ENCODE measurements at places on chromosomes 2 and 18.

DNA sequence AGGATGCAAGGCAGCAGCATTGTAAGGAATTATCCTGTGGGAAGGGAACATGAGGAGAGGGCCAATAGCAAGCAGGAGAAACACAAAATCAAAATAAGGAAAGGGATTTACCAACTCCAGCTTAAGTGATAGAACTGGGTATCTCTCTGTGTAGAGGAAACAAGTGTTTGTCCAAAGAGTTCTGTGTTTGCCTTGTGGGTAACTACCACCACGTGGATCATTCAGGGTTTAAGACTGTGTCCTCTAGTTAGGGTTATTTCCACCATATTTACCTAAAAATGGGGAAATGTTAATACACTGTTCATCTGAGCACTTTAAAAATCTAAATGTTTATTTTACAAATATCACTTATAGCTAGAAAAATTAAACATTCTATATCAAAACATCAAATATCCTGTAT, 283.3 kb downstream of the EIPR1 start:
- DNase-seq = no peak

GRCh38 chr2:71503837-71504236, 50.5 kb downstream of the DYSF start:
- no peak for DNase-seq

- DNase-seq = no peak
Measured at GRCh38 chr2:47031909-47032668, 116.5 kb upstream of the MCFD2 start.

- no peak for DNase-seq
Measured at GRCh38 chr18:55018602-55019001, 59.3 kb upstream of the CCDC68 start.

- no peak for DNase-seq
Measured at GRCh38 chr2:79131687-79132086, 11.4 kb downstream of the REG1A start.

- DNase-seq = no peak
Measured at GRCh38 chr2:131801210-131801744, 273.6 kb downstream of the CCDC74A start.

GRCh38 chr18:7740821-7741220, 173.7 kb downstream of the PTPRM start:
- no peak for DNase-seq

GRCh38 chr2:209821806-209822205, 50.2 kb downstream of the UNC80 start:
- DNase-seq = no peak

DNA sequence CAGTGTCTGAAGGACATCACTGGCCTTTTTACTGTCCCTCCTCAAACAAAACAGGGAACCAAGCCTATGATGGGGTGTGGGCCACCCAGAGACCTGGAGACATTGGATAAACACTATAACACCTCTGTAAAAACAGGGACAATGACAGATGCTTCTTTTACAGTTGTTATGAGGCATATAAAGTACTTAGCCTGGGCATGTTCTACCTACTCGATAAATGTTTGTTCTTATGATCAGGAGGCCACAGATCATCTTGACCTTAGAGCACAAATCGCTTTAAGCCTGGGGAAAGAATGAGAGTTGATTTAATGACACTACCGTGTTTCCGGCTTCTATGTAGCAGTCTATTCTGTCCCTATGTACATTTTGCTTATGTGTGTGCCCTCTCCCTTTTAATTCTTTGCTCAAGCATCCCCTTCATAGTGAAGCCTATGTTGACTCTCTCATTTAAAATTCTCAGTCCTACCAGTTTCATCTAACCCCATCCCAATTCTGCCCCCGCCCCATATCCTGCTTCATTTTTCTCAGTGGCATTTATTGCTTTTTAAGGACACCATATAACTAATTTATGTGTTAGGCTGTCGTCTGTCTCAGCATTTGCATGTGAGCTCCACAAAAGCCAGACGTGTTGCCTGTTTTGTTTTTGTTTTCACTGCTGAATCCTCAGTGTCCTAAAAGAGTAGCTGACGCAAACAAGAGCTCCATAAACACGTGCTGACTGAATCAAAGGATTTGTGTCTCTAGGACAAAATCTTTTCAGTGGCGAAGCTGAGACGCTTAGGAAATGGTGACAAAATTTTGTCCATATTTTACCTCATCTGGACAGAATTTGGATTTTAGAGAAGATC, 182.3 kb upstream of the ST6GAL2 start:
- no peak for DNase-seq

DNA sequence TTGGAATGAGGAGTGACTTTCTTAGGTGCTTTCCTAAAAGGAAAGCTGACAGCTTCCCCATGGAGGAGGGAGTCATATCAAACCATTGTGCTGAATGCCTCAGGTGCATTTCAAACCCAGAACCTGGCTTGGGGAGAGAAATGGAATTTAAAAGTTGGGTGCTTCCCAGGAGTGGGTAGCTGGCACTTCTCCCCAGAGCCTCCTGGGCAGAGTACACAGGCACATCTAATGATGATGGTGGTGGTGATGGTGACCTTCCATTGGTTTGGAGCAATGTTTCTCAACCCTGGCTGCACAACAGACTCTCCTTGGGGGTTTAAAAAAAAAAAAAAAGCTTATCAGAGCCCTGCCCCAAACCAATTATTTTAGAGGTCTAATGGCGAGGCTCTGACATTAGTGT, 8.3 kb downstream of the FOSL2 start:
- no peak for DNase-seq

- DNase-seq = no peak
Measured at GRCh38 chr2:237488901-237489860, 2.1 kb downstream of the MLPH start.

GRCh38 chr2:144686518-144687215, 166.7 kb upstream of the ZEB2 start:
- no peak for DNase-seq

DNA sequence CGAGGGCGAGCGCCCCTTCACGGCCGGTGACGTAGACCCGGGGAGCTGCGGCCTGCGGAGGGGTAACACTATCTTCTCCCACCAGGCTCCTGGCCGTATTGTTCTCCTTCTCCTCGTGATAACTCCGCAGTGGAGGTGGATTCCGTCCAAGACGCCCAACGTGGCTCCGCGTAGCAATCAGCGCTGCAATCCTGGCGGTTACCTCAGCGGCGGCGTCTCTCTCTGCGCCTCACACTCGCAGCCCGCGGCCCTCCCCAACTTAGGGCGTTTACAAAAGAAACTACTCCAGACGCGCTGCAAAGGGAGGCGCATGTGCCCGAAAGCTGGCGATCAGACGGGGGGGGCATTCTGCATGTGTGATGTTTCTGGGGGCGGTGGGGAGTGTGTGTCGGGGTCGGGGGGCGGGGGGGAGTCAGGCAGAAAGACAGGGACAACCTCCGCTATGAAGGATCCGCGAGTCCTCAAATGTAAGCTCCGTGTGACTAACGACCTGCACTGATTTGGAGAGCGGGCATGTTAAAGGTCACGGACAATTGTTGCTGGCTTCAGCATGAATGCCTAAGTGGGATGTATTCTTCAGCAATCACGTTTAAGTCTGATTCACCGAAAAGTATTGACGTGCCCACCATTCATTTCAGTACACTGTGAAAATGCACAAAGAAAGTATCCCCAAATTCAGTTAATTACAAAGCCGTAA, 1.3 kb upstream of the ZNF516 start:
- DNase-seq = no peak

DNA sequence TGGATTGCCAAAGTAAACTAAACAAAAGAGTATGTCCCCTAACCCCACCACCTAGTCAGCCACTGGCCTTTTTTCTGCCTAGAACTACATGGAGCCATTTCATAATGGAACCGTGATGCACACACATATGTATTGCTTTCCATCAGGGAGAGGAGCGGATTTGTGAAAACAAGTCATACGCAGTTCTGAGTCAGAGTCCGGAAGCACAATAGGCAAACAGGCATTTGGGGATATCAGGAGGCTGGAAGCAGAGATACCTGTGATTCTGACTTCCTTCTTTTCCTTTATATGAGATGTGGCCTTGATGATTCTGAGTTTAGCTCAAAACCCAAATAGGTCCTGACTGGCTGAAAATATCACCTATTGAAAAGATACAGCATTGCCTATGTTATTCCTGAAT, 93.5 kb downstream of the TMEM163 start:
- DNase-seq = no peak

GRCh38 chr18:6401687-6402086, 13.0 kb downstream of the L3MBTL4 start:
- DNase-seq = no peak

DNA sequence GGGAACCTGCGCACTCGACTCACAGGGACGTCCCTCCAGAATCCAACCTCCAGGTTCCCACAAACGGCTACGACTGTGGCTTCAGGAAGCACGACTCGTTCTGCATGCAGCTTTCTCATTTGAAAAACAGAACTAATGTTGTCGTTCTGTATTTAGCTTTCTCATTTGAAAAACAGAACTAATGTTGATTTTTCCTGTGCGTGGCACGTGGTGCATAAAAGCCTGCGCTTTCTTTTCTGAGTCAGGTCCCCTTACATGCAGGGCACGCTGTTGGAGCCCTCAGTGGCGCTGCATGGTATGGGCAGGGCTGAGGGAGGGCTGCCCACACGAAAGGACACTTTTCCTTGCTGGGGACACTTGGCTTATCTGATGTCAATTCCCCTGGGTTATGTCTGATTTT, 124.3 kb downstream of the TMEM18 start:
- no peak for DNase-seq

DNA sequence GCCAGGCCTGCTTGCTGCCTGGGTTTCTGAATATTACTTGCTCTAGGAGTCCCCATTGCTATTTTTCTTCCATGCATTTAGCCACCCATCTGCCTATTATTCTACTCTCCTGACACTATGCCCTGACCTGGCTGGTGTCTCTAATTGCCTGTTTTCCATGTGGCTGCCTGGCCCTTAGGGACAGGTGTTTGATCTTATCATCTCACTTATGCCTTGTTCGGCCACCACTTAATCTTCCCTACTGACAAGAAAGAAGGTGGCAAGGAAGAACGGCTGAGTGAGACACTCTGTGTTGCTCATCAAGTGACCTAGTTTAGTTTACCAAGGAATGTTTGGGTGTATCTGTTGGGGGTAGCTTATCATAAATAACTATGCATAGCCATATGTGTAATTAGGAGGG, 50.4 kb upstream of the RAPH1 start:
- no peak for DNase-seq

GRCh38 chr2:236857246-236857645, 228.4 kb upstream of the COPS8 start:
- DNase-seq = no peak

- no peak for DNase-seq
Measured at GRCh38 chr2:65549257-65549627, 116.8 kb upstream of the SPRED2 start.

DNA sequence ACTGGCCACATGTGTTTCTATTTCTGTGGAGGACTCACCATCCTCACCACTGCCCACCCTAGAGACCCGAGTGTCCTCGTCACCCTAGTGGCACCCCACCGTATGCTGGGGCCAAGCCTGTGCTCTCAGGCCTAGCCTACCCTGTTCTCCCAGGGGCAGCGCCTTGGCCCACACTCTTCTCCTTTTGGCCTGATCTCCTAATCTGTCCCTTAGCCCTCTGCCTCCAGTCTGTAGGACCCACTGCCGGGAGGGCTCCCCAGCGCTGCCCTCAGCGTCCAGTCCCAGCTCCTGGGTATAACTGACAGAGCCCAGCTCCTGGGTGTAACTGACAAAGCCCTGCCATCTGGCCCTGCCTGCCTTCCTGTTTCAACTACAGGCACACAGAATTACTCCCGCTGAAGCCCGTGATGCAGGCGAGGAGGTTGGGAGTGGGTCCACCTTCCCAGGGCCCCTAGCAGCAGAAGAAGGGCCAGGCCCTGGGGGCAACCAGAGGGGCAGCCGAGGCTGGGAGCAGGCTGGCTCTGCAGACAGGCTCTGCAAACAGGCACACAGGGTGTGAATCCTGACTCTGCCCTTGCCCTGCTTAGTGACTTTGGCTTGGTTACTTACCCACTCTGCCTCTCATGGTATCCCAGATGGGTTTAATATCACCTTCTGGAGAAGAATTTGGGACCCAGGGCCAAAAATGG, 25.6 kb upstream of the PTMA start:
- no peak for DNase-seq

DNA sequence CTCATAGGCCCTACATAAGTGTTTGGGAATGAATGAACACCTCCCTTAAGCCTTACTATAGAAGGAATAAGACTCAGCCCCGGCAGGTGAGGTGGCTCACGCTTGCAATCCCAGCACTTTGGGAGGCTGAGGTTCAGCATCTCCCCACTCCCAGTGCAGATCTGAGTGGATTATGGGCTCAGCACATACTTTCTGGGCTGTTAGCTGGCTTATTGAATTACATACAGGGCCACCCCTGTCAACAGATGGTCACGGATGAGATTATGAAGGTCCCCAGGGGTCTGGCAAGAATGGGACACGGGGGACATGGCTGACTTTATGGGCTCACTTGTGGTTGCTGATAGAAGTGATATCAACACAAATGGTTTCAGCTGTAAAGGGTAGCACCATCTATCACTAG, 322.3 kb downstream of the TSN start:
- no peak for DNase-seq

- no peak for DNase-seq
Measured at GRCh38 chr18:45761512-45762114, 37.6 kb downstream of the SLC14A1 start.

- no peak for DNase-seq
Measured at GRCh38 chr2:176418768-176419167, 149.5 kb downstream of the MTX2 start.

GRCh38 chr2:20603791-20604190, 47.1 kb downstream of the HS1BP3 start:
- DNase-seq = no peak

DNA sequence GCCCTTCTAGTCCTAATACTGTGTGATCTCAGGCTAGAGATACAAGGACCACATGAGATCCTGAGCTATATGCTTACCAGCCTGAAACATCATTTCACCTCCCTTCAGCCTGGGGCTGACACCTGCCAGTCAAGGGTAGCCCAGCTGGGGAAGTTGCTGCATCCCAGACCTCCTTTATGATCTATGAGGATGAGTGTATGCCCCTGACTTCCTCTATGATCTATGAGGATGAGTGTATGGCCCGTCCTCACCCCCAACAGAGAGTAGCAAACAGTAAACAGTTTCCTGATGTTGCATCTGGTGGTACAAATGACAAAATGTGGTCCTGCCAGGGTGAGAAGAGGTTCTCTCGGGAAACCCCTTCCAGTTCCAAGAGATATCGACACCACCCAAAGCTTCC, 8.9 kb upstream of the OTOF start:
- no peak for DNase-seq

GRCh38 chr2:31327505-31327904, 87.0 kb downstream of the XDH start:
- DNase-seq = no peak

DNA sequence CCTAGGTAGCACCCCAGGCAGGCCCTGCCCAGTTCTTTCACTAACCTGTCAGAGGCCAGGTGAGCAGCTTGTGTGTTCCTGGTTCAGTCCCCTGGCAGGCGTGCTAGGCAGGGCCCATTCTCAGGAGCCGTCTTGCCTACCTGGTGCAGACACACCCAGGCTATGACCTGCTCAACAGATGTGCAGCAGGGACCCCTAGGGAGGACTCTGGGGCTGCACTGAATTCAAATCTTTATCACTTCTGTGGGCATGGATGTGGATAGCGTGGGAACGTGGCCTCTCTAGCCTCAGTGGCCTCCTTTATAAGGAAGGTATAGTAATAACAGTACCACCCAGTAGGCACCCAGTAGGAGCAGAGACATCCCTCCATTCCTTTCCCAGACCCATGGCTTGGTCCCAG, 48.4 kb downstream of the PLEKHB2 start:
- DNase-seq = no peak

All from Jurkat, Clone E6-1 (cell line).